Lung (tissue), 17 donors: ENCODE measurements at places on chromosomes 7 and 10. TPM values are rescaled to one million over a fixed set of nuclear protein-coding genes. Genes with fewer than 3 reads are reported as not detected.

The MMS19 gene
- total RNA-seq, result 68.8 TPM

The SGCE gene
- 42.7 TPM for total RNA-seq

DNA sequence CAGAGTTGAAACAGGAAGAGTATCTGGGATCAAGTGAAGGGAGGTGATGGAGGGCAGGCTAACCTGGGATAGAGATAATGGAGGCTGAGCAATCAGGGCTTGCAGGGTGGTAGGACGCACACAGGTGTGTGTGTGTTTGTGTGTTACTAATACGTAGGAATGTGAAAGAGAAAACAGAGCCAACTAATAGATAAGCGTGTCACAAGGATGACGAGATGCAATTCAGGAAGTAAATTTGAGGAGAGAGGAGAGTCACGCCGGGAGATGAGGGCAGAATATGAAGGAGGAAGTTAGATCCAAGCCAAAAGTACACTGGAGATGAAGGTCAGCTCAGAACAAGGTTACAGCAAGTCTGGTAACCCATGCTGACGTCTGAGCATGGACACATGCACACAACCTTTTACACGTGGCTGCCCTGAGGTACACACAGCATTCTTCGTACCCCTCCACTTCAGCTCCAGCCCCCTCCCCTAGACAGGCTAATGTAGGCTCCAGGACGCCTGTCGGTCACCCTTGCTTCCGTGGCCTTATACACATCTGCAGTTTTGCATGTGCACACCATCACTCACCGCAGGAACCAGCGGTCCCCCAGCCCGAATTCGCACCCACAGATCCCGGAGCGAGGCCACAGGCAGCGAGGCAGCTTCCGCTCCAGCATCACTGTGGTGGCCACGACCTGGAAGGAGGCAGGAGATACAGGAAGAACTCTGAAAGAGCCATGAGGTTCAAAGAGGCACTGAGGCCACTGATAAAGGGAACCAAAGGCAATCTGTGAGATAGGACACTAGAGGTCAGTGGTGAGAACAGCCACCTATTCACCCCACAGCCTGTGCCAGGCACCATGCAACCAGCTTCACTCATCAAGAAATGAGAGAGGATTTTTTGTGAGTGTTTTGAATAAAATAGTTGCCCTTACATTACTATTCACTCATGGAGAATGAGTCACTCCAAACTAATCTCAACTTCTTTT lies 23.7 kb upstream of the TRPV6 start:
- H3K27me3 ChIP-seq, result no peaks in the 10 kb centered on the region
- H3K27ac ChIP-seq, result no peak overlapping the region
- H3K4me1 ChIP-seq, result no peaks in the 10 kb centered on the region

DNA sequence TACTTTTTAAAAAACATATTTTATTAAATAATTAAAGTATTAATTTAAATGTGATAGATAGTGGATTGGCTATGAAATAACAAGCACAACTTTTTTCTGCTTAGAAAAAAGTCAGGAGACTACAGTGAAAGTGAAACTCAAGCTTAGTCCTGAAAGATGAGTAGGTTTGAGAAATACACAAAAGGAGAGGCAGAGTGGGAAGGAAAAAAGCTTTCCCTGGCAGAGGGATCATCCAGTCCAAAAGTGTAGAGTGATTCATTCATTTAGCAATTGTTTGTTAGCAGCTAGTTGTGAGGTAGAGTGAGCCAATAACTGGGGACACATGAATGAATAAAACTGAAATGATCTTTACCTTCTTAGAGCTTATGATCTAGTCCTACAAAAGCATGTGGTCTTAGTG lies 93.5 kb downstream of the FOXP2 start:
- H3K27ac ChIP-seq, result no peak overlapping the region
- no peaks in the 10 kb centered on the region for H3K4me1 ChIP-seq
- H3K4me3 ChIP-seq, result no peak overlapping the region
- no peaks in the 10 kb centered on the region for H3K36me3 ChIP-seq

- peaks cover 8% of the 10 kb centered on the region for H3K36me3 ChIP-seq
- H3K4me3 ChIP-seq, result no peak overlapping the region
- H3K27ac ChIP-seq, result no peak overlapping the region
- no peak for DNase-seq
- H3K27me3 ChIP-seq, result no peaks in the 10 kb centered on the region
These were observed 42.8 kb upstream of the DNAAF5 start for GRCh38 chr7:683526-684205.

DNA sequence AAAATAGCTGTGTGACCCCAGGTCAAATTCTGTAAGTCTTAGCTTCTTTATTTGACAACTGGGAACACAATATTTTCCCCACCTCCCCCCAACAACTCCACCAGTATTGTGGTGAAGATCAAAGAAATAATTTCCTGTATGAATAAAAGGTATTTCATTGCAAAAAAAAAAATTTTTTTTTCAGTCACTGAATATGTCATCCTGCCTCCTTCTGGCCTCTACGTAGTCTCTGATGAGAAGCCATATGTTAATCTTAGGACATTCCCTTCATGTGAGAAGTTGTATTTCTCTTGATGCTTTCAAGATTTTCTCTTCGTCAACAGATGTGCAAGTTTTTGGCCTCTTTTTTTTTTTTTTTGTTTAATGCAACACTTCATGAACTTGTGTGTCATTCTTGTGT lies 33.0 kb downstream of the ZNF33A start:
- peaks cover 9% of the 10 kb centered on the region for H3K36me3 ChIP-seq
- H3K27ac ChIP-seq, result no peak overlapping the region
- H3K27me3 ChIP-seq, result no peaks in the 10 kb centered on the region
- DNase-seq, result no peak
- H3K4me1 ChIP-seq, result no peaks in the 10 kb centered on the region
- no peak overlapping the region for H3K4me3 ChIP-seq

- H3K27ac ChIP-seq, result no peak overlapping the region
- H3K4me1 ChIP-seq, result no peaks in the 10 kb centered on the region
These were observed 61.2 kb downstream of the KLF6 start for GRCh38 chr10:3723766-3724165.

DNA sequence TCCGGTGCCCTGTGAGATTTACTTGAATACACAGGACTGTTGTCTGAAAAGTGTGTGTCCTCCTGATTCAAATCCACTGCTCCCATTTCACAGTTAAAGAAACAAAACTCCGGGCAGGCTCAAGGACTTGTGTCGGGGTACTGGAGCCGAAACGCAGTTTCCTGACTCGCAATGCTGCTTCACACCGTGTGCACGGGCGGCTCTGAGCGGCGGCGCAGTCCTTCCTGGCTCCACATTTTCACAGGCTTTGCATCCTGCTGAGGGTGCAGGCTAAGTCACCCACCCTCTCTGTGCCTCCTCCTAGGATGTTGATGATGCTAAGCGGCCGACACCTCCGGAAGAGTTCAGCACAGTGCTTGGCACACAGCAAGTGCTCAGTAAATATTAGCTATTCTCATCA lies 65.4 kb downstream of the SLIT1 start:
- H3K4me1 ChIP-seq, result no peaks in the 10 kb centered on the region
- H3K36me3 ChIP-seq, result no peaks in the 10 kb centered on the region
- no peaks in the 10 kb centered on the region for H3K27me3 ChIP-seq
- no peak overlapping the region for H3K27ac ChIP-seq

- no peaks in the 10 kb centered on the region for H3K36me3 ChIP-seq
- DNase-seq, result peak; percentile 31
- H3K4me3 ChIP-seq, result no peak overlapping the region
- H3K27me3 ChIP-seq, result no peaks in the 10 kb centered on the region
These were observed 42.9 kb upstream of the TCERG1L start for GRCh38 chr10:131354380-131354779.

The CELF2 gene
- total RNA-seq, result 115 TPM

DNA sequence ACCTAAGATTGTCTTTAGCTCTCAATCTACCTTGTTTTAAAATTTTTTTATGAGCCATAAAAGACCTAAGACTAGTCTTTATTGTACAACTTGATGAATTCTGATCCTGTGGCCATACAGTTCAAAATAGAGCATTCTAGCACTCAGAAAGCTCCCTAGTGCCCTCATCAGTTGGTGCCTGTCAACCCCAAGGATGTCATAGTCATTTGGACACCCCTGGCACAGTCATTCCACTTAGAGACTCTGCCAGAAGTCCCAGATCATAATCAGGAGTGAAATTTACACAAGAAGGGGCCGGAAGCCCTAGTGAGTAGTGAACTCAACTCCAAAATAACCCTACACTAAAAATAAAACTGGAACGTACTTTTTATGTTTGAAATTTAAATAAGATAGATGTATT lies 80.0 kb upstream of the INSIG1 start:
- H3K4me1 ChIP-seq, result peaks cover 2% of the 10 kb centered on the region
- no peak overlapping the region for H3K4me3 ChIP-seq
- no peaks in the 10 kb centered on the region for H3K36me3 ChIP-seq
- no peaks in the 10 kb centered on the region for H3K27me3 ChIP-seq
- H3K27ac ChIP-seq, result no peak overlapping the region

DNA sequence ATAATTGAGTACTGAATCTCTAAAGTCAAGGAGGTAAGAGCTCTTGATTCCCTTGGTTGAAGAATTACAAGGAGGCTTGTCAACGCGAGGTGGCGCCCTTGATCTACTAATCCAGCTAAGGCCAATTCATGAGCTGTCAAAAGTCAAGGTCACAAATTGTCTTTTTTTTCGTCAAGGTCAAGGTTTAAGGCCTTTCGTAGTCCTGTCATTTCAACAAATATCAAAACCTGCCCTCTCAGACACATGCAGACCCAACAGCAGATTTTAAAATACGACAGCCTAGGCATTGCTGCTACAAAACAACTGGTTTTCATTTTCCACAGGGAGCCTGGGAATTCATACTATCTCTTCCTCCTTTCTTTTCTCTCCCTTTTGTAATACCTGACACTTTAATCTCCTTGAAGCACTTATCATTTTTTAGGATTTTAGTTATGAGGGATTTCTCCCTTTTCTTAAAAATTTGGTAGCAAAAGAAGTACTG lies 3.6 kb downstream of the HOXA13 start:
- peaks cover 5% of the 10 kb centered on the region for H3K4me1 ChIP-seq
- DNase-seq, result peak; percentile 87
- H3K4me3 ChIP-seq, result no peak overlapping the region
- H3K27ac ChIP-seq, result no peak overlapping the region

The PRSS2 gene
- total RNA-seq, result 47.9 TPM

GRCh38 chr10:61941202-61941681 lies 39.7 kb downstream of the ARID5B start:
- H3K4me3 ChIP-seq, result no peak overlapping the region
- no peak overlapping the region for H3K27ac ChIP-seq
- H3K4me1 ChIP-seq, result peaks cover 8% of the 10 kb centered on the region
- no peaks in the 10 kb centered on the region for H3K36me3 ChIP-seq
- H3K27me3 ChIP-seq, result no peaks in the 10 kb centered on the region

DNA sequence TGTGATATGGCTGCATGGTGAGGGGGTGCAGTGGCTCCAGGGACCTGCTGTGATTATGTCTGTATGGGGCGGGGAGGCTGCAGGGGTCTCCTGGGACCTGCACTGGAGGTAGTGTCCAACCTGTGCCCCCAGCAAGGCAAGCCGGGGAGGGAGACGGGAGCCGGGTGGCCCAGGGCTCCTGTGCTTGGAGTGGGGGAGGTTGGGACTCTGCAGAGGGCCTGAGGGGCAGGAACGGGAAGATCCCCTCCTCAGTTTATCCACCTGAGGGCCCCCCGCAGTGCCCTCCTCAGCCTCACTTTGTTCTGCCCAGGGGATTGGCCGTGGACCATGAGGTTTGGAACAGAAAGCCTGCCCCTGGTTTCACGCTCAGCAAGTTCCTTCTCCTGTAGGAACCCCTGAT lies 22.8 kb upstream of the PWWP2B start:
- H3K4me3 ChIP-seq, result no peak overlapping the region
- DNase-seq, result no peak

The NKX1-2 gene
- not detected for total RNA-seq
